ENCODE measurements at places on chromosomes 2 and 18.

- DNase-seq, result no peak
Measured at GRCh38 chr2:167332358-167332757, 444.1 kb downstream of the XIRP2 start.

DNA sequence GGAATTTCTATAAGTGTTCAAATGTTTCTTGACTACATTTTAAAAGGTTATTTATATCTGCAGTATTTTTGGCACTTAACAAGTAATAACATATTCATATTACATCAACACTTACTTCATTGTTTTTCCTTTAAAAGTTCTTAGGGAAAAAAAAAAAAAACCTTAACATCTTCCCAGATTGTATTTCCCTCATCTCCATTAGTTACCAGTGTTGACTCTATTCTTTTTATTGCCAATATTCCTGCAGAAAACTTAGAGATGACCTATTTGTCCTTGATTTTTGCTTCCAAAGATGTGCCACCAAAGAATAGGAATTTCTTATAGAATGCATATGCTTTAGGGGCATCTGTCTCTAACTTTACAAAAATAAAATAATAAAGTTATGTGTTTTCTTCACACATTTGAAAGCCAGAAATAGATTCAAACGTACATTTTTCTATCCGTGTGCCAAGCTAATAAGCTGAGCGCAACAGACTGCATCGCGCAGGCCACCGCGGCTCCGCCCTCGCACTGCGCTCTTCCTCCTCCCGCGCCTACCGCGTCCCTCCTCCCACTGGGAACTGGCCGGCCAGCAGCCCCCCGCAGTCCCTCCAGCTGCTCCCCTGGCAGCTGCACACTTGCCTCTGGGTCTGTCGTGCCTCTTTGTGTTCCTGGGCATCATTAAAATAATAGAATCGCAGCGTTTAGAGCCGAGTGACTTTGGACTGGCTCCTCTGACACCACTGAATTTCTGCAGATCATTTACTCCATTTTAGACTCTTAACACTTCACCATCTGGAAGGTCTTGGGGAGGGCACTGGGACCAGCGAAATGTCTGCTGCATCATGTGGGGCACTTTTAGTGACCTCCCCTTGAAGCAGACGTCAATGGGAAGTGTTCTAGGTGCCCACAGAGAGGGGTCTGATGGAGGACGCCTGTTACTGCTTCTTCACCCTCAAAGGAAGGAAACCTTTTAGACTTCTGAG lies 21.2 kb upstream of the NAB1 start:
- DNase-seq, result peak; percentile 21

DNA sequence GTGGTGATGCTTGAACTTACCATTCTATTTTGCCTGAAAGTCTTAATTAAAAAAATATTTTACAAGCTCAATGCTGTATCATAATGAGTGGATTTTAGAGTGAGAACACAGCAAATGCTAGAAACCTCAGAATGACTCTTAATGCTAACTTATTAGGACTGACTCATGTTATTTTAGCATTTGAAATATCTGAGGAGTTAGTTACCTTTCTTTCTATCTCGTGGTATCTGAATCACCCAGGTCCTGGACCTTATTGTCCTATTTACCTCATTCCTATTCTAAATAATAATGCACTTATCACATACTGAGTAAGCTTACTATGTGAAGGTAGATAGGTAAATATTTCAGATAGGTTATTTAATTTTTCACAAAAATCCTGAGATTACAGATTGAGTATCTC lies 70.7 kb downstream of the SOS1 start:
- no peak for DNase-seq

DNA sequence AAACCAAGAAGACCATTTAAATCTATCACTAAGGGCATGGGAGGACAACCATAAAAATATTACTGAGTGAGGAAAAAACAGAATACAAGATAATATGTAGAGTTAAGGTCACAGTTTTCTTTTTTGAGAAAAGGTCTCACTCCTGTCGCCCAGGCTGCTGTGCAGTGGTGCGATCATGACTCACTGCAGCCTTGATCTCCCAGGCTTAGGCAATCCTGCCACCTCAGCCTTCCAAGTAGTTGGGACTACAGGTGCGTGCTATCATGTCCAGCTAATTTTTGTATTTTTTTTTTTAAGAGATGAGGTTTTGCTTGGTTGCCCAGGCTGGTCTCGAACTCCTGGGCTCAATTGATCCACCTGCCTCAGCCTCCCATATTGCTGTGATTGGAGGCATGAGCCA lies 24.0 kb downstream of the POLR1A start:
- DNase-seq, result no peak

GRCh38 chr2:218980735-218981389 lies 4.1 kb downstream of the FEV start:
- DNase-seq, result no peak

DNA sequence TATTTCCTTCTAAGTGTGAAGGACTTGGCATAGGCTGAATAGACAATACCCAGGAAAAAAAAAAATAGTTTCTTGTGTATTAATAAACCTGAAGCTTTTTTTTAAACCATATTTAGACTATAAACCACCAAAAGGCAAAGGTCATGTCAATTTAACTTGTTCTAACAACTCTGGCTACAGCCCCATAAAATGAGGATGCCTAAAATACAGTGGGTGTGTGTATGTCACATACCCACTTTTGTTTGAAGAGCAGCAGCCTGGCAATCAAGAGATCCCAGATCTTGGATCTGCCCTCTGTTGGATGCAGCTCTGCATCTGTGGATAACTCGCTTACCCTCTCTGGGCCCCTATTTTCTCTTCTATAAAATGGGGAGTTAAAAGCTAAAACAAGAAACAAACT lies 65.4 kb downstream of the SATB2 start:
- DNase-seq, result no peak

GRCh38 chr2:6824962-6825361 lies 40.7 kb downstream of the CMPK2 start:
- DNase-seq, result peak; percentile 80

DNA sequence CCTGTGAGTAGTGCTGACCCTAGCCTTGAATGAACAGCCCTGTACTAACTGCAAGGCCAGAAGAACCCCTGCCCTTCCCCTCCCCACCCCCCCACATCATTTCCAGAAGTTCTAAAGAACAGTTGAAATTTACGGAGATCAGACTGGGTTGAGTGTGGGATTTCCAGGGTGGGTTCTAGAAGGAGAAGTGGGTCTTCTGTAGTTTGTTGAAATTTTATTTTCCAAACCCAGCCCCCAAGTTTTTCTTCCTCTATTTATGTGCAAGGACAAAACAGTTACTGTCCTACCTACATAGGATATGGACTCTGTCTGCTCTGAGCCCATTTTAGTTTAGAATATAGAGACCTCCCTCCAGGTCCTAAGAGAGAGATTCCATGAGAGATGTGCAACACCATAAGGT lies 26.3 kb upstream of the CASP10 start:
- DNase-seq, result no peak

- no peak for DNase-seq
Measured at GRCh38 chr2:224890372-224890771, 151.9 kb downstream of the DOCK10 start.

- no peak for DNase-seq
Measured at GRCh38 chr2:174217869-174218268, 30.5 kb downstream of the OLA1 start.

DNA sequence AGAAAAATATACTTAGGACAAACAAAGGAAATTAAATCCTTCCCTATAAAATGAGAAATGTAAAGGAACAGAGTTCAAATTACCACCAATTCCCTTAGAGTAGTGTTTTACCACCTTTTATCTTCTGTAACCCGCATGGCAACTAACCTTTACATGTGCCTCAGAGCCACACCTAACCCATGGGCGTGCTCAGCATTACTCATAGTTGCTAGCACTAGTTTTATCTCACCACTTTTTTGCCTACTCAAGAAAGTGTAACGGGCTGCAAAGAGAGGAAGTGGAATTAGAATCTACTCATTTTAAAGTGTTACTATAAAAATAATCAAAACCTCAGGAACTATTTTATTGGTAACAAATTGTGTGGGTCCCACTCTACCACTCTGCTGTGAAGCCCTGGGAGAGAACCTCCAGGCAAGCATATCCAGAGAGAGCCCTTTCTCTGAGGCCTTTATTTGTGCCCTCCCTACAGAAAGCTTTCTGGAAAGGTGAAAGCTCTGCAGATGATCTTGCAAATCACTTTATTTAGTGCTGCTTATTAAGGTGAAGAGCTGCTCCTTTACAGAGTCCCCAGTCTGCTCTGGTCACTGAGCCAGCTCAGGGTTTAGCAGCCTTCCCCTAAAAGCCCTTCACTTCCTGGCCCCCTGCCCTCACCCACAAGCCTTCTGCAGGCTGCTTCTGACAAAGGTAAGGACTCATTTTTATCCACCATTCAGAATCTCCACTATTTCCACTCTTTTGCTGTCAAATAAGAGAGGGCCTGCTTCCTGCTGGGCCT lies 98.8 kb downstream of the TRABD2A start:
- DNase-seq, result no peak

GRCh38 chr18:78086931-78087330 lies 837.3 kb downstream of the GALR1 start:
- no peak for DNase-seq

DNA sequence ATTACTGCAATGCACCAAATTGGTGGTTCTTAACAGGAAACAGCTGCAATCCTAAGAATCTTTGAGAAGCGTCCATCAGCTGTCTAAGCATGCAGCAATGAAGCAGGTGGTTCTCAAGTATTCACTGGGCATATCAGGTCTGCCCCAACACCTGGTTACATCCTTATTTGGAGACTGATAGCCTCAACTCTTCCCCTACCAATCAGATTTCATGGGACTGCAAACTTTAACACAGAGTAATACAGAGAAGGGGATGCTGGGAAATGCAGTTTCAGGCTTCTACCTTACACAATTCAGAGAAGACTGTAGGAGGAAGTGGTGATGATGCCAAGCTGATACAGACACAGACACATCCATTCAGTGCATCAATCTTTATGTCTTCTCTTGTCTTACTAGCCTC lies 240.5 kb downstream of the BCL2 start:
- no peak for DNase-seq

GRCh38 chr2:12498704-12499103 lies 218.0 kb upstream of the TRIB2 start:
- peak; percentile 82 for DNase-seq

- peak; percentile 6 for DNase-seq
Measured at GRCh38 chr18:51461956-51462355, 264.5 kb upstream of the MEX3C start.
